ENCODE measurements at places on chromosomes 4 and X. TPM values are rescaled to one million over a fixed set of nuclear protein-coding genes. Genes with fewer than 3 reads are reported as not detected.

- DNase-seq, result no peak
- no peaks in the 10 kb centered on the region for H3K27me3 ChIP-seq
- peak within 1 kb of the TSS; percentile 80 for H3K4me3 ChIP-seq
- H3K27ac ChIP-seq, result peak within 1 kb of the TSS; percentile 99
- peaks cover 38% of the 10 kb centered on the region for H3K4me1 ChIP-seq
These were observed at the start of gene SLC9B2 for GRCh38 chr4:103076747-103077347. TSS of gene SLC9B2 (minus strand) at chr4:103076761. CDS start at chr4:103067550, 9,211 bp downstream.

DNA sequence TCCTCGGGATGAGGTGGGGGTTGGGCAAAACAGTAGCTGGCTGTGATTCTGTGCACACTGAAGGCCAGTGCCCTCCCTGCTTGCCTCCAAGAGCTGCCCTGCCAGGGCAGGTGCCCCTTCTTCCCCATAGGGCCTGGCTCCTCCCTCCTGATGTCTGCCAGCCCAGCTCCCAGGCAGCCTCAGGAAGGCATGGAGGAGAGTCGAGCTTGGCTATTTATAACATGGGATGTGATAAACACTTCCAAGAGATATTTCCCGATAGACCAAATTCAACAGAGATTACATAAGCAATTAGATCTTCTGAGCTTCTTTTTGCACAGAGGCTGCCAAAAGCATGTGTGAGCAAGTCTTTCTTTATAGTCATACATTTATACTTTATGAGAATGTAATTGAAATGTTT, 45.3 kb upstream of the PJA1 start:
- no peak overlapping the region for H3K4me3 ChIP-seq
- no peaks in the 10 kb centered on the region for H3K27me3 ChIP-seq
- H3K4me1 ChIP-seq, result no peaks in the 10 kb centered on the region
- H3K27ac ChIP-seq, result no peak overlapping the region
- no peaks in the 10 kb centered on the region for H3K36me3 ChIP-seq

DNA sequence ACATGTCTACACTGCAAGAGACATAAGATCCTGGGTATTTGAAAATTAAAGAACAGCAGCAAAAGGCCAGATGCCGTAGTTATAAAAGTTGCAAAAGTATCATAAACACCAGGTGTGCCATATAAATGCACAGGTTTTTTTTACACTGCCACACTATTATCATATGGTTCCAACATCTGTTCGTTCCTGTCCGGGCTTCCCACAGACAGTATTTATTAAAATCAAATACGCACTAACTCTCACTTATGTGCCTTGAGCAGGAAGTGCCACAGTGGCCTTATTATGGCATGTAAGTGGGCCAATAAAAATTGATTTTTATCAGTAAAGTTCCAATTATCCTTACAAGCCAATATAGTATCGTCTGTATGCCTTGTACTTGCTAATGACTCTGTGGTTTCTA, 873.2 kb downstream of the RPA4 start:
- no peak overlapping the region for H3K4me3 ChIP-seq
- no peak for DNase-seq
- H3K27ac ChIP-seq, result no peak overlapping the region
- peaks cover 2% of the 10 kb centered on the region for H3K27me3 ChIP-seq

GRCh38 chr4:37882665-37883296, 8.1 kb upstream of the TBC1D1 start:
- peaks cover 12% of the 10 kb centered on the region for H3K4me1 ChIP-seq
- H3K27me3 ChIP-seq, result peaks cover 5% of the 10 kb centered on the region
- DNase-seq, result no peak
- H3K27ac ChIP-seq, result no peak overlapping the region
- no peak overlapping the region for H3K4me3 ChIP-seq
- peaks cover 1% of the 10 kb centered on the region for H3K36me3 ChIP-seq

GRCh38 chrX:1852082-1852481, 237.2 kb downstream of the ASMT start:
- no peaks in the 10 kb centered on the region for H3K27me3 ChIP-seq
- H3K4me1 ChIP-seq, result no peaks in the 10 kb centered on the region
- no peaks in the 10 kb centered on the region for H3K36me3 ChIP-seq
- no peak for DNase-seq
- no peak overlapping the region for H3K27ac ChIP-seq

DNA sequence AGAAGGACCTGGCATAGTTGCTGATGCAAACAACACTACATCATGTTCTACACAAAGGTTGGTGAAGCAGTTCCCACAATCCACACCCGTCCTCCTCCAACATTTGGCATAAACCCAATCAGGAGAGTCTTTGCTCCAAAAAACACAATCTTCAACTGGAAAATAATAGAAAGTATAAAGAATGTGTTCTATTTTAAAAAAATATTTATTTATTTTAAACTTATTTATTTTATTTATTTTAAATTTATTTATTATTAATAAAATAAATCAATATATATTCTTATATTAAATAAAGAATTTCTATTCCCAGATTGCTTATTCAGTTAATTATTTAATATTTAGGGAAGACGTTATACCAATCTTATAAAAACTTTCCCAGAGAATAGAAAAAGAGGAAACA, 1753.7 kb upstream of the AGA start:
- no peaks in the 10 kb centered on the region for H3K27me3 ChIP-seq
- no peak for DNase-seq
- no peaks in the 10 kb centered on the region for H3K4me1 ChIP-seq
- no peak overlapping the region for H3K4me3 ChIP-seq
- H3K36me3 ChIP-seq, result no peaks in the 10 kb centered on the region

GRCh38 chr4:8502836-8503585, 62.4 kb downstream of the TRMT44 start:
- DNase-seq, result no peak
- no peaks in the 10 kb centered on the region for H3K36me3 ChIP-seq
- no peaks in the 10 kb centered on the region for H3K27me3 ChIP-seq
- no peaks in the 10 kb centered on the region for H3K4me1 ChIP-seq

DNA sequence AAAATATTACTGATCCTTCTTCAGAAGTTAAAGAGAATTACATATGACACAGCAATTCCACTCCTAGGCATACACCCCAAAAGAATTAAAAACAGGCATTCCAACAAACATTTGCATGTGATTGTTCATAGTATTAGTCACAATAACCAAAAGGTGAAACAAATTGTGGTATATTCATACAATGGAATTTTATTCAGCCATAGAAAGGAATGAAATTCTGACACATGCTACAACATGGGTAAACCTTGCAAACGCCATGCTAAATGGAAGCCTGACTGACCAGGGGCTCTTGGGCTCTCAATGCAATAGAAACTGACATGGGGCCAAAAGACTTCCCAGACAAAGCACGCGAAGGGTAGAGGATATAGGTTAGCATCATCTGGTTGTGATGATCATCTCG, 62.1 kb upstream of the S100G start:
- H3K4me3 ChIP-seq, result no peak overlapping the region
- H3K36me3 ChIP-seq, result peaks cover 23% of the 10 kb centered on the region
- H3K4me1 ChIP-seq, result peaks cover 9% of the 10 kb centered on the region
- DNase-seq, result no peak
- H3K27ac ChIP-seq, result no peak overlapping the region

CFAP99 gene
- 0.11 TPM for total RNA-seq

PF4V1 gene
- total RNA-seq, result not detected

TDO2 gene
- total RNA-seq, result not detected

PAK3 gene
- total RNA-seq, result 0.44 TPM
